Kidney (tissue), 22 donors: ENCODE measurements at places on chromosomes 7 and 10. TPM values are rescaled to one million over a fixed set of nuclear protein-coding genes. Genes with fewer than 3 reads are reported as not detected.

The ACADSB gene
- 26.6 TPM for total RNA-seq

The FBXO24 gene
- 0.60 TPM for total RNA-seq

DNA sequence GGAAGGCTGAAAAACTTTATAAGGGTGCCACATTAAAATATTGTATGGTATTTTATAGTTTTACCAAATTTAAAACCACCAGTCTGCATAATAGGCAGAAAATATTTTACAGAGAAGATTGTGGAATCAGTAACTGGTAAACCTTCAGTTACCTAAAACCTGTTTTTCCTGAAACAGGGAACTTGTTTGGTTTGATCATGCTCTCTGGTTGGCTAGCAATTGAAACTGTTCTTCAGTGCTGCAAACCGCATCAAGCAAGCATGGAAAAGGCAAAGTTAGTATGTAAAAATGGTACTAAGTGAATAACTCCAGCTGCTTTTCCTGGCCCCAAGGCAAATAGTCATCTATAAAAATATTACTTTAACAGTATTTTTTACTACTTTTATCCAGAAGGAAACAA lies 316.9 kb upstream of the LRRN3 start:
- H3K27me3 ChIP-seq = no peaks in the 10 kb centered on the region
- peak; percentile 13 for DNase-seq
- H3K4me1 ChIP-seq = no peaks in the 10 kb centered on the region
- H3K27ac ChIP-seq = no peak overlapping the region

DNA sequence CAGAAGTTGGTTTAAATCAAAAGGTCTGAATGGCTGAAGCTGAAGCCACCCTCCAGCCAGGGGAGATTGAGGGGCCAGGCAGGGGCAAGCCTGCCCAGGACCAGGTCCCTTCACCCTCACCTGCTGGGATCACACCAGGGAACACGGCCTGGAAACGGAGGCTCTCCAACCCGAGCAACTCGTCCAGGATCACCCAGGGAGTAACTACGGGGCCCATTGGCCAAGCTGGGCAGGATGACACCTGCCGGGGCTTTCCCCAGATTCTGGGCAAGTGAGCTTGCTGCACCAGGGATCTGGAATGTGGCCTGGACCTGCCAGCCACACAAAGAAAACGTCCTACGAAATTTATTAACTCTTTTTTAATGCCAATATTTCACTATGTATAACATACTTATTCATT lies 30.4 kb upstream of the PPP2R2D start:
- H3K27ac ChIP-seq = no peak overlapping the region

GRCh38 chr10:29950391-29950790 lies 109.0 kb downstream of the JCAD start:
- no peaks in the 10 kb centered on the region for H3K27me3 ChIP-seq
- H3K4me3 ChIP-seq = no peak overlapping the region
- no peaks in the 10 kb centered on the region for H3K4me1 ChIP-seq
- no peaks in the 10 kb centered on the region for H3K36me3 ChIP-seq
- peak overlapping the region; percentile 23 for H3K27ac ChIP-seq
- DNase-seq = no peak

GRCh38 chr7:11177793-11178192 lies 204.1 kb downstream of the PHF14 start:
- no peaks in the 10 kb centered on the region for H3K36me3 ChIP-seq
- H3K27ac ChIP-seq = no peak overlapping the region
- no peaks in the 10 kb centered on the region for H3K27me3 ChIP-seq
- DNase-seq = no peak

DNA sequence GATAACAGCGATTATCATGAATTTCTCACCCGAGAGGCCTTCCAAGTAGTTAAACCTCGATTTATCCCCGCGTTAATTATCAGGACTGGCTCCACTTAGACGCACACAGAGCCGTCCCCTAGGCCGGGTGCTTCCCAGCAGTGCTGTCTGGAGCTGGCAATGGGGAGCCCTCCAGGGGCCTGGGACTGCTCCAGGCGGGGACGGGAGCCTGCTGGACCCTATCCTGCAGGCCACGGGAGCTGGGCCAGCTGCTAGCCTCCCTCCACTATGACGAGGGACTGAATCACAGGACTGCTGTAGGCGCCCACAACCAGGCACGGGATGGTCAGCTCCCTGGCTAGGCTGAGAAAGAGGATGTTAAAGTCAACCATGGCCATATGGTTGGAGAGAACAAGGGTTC lies 229.1 kb downstream of the ELFN1 start:
- no peaks in the 10 kb centered on the region for H3K27me3 ChIP-seq
- no peak overlapping the region for H3K27ac ChIP-seq
- no peak overlapping the region for H3K4me3 ChIP-seq
- H3K36me3 ChIP-seq = no peaks in the 10 kb centered on the region
- H3K4me1 ChIP-seq = no peaks in the 10 kb centered on the region

The GLI3 gene
- total RNA-seq = 11.1 TPM

GRCh38 chr7:30965372-30965771 lies 1.6 kb downstream of the GHRHR start:
- no peaks in the 10 kb centered on the region for H3K36me3 ChIP-seq
- H3K4me3 ChIP-seq = no peak overlapping the region
- H3K4me1 ChIP-seq = no peaks in the 10 kb centered on the region
- no peak for DNase-seq
- no peak overlapping the region for H3K27ac ChIP-seq

GRCh38 chr7:154613811-154614210 lies 389.1 kb downstream of the PAXIP1 start:
- H3K36me3 ChIP-seq = no peaks in the 10 kb centered on the region
- no peak for DNase-seq
- H3K27ac ChIP-seq = no peak overlapping the region
- no peak overlapping the region for H3K4me3 ChIP-seq
- H3K27me3 ChIP-seq = no peaks in the 10 kb centered on the region

GRCh38 chr7:132240821-132241422 lies 335.3 kb downstream of the PLXNA4 start:
- H3K27me3 ChIP-seq = no peaks in the 10 kb centered on the region
- no peak overlapping the region for H3K27ac ChIP-seq
- peaks cover 6% of the 10 kb centered on the region for H3K4me1 ChIP-seq
- H3K36me3 ChIP-seq = no peaks in the 10 kb centered on the region

- no peak overlapping the region for H3K27ac ChIP-seq
- H3K4me3 ChIP-seq = no peak overlapping the region
- DNase-seq = no peak
Observed at GRCh38 chr10:62136931-62137330, 131.7 kb downstream of the RTKN2 start.

The SH2B2 gene
- total RNA-seq = 11.0 TPM

The C7orf33 gene
- total RNA-seq = not detected

GRCh38 chr10:47309408-47310089 lies 9.6 kb downstream of the GDF10 start:
- no peak overlapping the region for H3K27ac ChIP-seq
- H3K36me3 ChIP-seq = no peaks in the 10 kb centered on the region
- DNase-seq = no peak
- no peak overlapping the region for H3K4me3 ChIP-seq
- H3K4me1 ChIP-seq = no peaks in the 10 kb centered on the region
- H3K27me3 ChIP-seq = no peaks in the 10 kb centered on the region

- H3K27ac ChIP-seq = no peak overlapping the region
- no peaks in the 10 kb centered on the region for H3K36me3 ChIP-seq
- H3K4me3 ChIP-seq = no peak overlapping the region
- no peaks in the 10 kb centered on the region for H3K27me3 ChIP-seq
Observed at GRCh38 chr7:111780527-111780926, 218.2 kb upstream of the IMMP2L start.

GRCh38 chr10:132912713-132913558 lies 29.4 kb downstream of the CFAP46 start:
- no peaks in the 10 kb centered on the region for H3K4me1 ChIP-seq
- no peak overlapping the region for H3K4me3 ChIP-seq
- peak; percentile 69 for DNase-seq
- no peaks in the 10 kb centered on the region for H3K27me3 ChIP-seq
- no peaks in the 10 kb centered on the region for H3K36me3 ChIP-seq
- H3K27ac ChIP-seq = no peak overlapping the region

DNA sequence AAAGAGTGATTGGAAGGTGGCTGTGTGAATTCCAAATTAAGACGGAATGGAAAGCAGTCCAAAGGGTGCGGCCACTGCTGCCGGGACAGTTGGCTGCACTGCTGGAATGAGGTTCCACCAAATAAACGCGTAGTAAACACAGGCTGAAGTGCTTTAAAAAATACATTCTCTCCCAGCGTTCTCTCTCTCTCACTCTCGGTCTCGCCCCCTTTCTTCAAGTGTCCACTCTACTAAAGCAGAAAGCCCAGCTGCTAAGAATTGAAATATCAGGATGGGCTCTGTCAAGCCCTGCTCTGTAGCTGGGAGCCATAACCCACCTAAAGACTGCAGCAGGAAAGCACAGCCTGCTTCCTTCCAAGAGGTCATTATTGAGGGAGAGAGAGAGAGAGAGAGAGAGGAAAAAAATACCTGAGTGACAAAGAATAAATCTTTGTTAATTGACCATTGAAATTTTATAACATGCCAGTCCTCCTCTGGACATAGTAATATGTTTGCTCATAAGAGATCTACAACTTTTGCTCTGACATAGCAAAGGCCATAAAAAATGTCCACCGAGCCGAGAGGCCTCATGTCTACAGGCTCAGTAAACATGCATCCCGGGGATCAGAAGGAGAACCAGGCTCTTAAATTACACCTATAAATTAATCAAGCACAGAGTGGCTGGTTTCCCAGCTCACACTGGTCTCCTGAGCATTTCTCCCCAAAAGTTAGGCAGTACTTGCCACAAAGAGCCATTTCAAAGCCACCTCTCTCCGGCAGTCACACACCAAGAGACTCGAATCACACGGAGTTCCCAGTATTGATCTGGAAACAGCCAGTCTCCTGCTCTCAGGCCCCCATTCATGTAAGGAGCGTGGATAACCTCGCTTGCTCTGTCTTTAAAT lies 72.8 kb downstream of the FGFR2 start:
- H3K27ac ChIP-seq = peak overlapping the region; percentile 69
- H3K36me3 ChIP-seq = no peaks in the 10 kb centered on the region
- peak; percentile 81 for DNase-seq
- no peaks in the 10 kb centered on the region for H3K27me3 ChIP-seq
- peaks cover 30% of the 10 kb centered on the region for H3K4me1 ChIP-seq

The AKR1D1 gene
- not detected for total RNA-seq

DNA sequence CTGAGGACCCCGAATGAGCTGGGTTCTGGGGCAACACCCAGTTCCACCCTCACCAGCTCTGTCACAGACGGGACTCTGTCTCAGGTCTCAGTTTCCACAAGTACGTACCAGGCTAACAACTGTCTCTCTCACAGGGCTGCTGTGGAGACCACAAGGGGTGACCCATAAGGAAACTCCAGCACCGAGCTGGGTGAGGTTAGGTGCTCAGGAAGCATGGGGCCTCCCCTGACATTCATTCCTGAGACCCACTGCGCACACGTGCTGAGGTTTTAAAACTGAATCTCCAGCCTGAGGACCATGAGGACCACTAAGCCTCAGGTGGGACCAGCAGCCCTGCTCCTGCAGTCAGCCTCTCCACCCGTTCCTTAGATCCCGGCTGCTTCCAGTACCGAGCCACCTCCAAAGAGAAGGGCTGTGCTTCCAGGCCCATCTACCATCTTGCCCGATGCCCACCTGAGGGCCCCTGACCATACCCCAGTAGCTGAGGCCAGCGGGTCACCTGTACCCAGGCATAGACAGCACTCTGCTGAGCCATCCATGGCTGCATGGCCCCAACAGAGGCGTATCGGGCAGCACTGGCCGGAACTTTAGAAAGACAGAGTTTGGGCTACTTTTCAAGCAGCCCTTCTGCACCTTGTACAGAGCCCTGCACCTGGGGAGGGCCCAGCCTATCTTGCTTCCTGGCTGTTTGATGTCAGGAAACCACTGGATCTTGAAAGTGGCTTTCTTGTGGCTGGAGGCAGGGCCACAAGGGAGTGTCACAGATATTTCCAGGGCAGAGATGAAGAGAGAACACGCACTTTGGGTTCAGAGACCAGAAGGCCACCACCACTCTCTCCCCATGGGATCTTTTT lies 18.7 kb downstream of the HSPA12A start:
- H3K36me3 ChIP-seq = no peaks in the 10 kb centered on the region
- no peak for DNase-seq
- H3K27ac ChIP-seq = peak overlapping the region; percentile 65
- H3K4me1 ChIP-seq = peaks cover 59% of the 10 kb centered on the region
- H3K27me3 ChIP-seq = no peaks in the 10 kb centered on the region

The CHST12 gene
- 25.6 TPM for total RNA-seq

- H3K27ac ChIP-seq = no peak overlapping the region
- H3K4me3 ChIP-seq = no peak overlapping the region
- H3K27me3 ChIP-seq = no peaks in the 10 kb centered on the region
- no peaks in the 10 kb centered on the region for H3K36me3 ChIP-seq
- no peak for DNase-seq
Observed at GRCh38 chr7:7693881-7694280, 24.5 kb downstream of the RPA3 start.

GRCh38 chr10:122341141-122341810 lies 33.2 kb upstream of the PLEKHA1 start:
- H3K4me3 ChIP-seq = no peak overlapping the region
- H3K27me3 ChIP-seq = no peaks in the 10 kb centered on the region
- peaks cover 3% of the 10 kb centered on the region for H3K4me1 ChIP-seq
- H3K36me3 ChIP-seq = no peaks in the 10 kb centered on the region
- no peak for DNase-seq
- H3K27ac ChIP-seq = no peak overlapping the region

DNA sequence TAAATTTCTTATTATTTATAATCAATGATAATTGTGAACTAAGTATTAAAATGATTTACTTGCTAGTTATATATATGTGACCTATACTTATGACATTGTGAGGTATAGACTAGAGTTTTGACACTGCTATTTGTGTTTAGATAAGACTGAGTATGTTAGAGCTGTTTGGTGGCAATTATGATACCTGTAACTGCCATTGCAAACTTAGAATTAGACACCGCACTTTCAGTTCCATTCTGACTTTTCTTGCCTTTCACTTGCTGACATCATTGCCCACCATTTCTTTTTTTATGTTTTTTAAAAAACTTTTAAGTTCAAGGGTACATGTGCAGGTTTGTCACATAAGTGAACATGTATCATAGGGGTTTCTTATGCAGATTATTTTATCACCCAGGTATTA lies 214.5 kb downstream of the MBL2 start:
- no peak overlapping the region for H3K27ac ChIP-seq
- no peaks in the 10 kb centered on the region for H3K36me3 ChIP-seq
- H3K27me3 ChIP-seq = no peaks in the 10 kb centered on the region
- no peaks in the 10 kb centered on the region for H3K4me1 ChIP-seq
- H3K4me3 ChIP-seq = no peak overlapping the region
- no peak for DNase-seq

GRCh38 chr7:25854608-25855497 lies 297.1 kb upstream of the NFE2L3 start:
- H3K4me1 ChIP-seq = peaks cover 10% of the 10 kb centered on the region
- peaks cover 11% of the 10 kb centered on the region for H3K27me3 ChIP-seq
- peak overlapping the region; percentile 70 for H3K27ac ChIP-seq
- H3K36me3 ChIP-seq = no peaks in the 10 kb centered on the region

The UCN3 gene
- total RNA-seq = not detected

GRCh38 chr10:17335065-17335464 lies 107.0 kb downstream of the VIM start:
- H3K4me3 ChIP-seq = no peak overlapping the region
- H3K27me3 ChIP-seq = no peaks in the 10 kb centered on the region
- H3K36me3 ChIP-seq = no peaks in the 10 kb centered on the region
- no peak overlapping the region for H3K27ac ChIP-seq
- H3K4me1 ChIP-seq = no peaks in the 10 kb centered on the region
